ENCODE measurements at places on chromosomes 2 and 18.

- no peak for DNase-seq
These were observed 6.5 kb downstream of the PIAS2 start for GRCh38 chr18:46910856-46911255.

DNA sequence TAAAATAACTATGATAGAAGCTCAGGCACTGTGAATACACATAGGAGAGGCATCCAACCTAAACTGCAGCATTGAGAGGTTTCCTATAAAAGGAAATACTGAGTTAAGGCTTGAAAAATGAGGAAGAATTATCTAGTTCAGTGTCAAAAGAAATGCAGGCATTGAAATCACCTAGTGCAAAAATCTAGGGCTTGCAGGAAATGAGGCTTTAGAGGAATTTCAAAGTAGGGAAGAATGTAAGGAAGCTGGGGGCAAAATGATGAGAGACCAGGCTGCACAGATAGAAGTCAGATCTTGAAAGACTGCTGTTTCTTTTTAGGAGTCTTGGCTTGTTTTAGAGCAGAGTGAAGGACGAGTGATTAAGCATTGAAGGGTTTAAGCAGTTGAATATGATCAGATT is 28.1 kb upstream of the SCYGR2 start:
- no peak for DNase-seq

- no peak for DNase-seq
These were observed 26.9 kb upstream of the ALKAL2 start for GRCh38 chr2:314561-315336.

DNA sequence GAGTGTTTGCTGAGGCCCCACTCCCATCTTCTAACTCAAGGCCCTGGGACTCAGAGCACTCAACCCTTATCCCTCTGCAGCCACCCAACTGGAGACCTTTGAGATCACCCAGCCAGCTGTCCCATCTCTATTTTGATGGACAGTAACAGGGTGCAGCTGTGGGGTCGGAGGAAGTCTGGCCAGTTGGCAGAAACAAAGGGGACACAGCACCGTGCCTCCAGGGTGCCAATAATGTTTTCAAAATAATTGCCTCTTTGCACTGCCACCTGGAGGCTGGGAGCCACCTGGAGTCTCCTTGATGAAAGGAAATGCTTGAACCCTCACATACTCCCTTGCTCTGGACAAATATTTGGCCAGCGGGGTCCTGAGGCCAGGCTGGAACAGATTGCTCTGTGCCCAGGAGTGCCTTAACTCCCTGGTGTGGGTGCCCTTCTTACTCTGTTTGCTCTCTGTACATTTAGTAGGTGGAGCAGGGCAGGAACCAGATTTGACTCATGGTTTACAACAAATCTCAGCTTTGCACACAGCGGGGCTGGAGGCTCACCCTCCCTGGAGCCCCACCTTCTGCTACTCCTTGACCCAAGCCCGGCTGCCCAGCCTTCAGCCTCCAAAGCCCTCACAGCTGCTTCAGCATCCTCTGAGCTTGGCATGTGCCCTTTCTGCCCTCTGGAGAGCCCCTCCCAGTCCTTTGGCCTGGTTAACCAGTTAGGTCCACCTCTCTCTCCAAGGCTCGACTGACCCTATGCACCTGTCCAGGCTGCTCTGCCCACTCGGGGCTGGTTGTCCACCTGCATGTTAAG is 17.2 kb downstream of the MAL start:
- no peak for DNase-seq

DNA sequence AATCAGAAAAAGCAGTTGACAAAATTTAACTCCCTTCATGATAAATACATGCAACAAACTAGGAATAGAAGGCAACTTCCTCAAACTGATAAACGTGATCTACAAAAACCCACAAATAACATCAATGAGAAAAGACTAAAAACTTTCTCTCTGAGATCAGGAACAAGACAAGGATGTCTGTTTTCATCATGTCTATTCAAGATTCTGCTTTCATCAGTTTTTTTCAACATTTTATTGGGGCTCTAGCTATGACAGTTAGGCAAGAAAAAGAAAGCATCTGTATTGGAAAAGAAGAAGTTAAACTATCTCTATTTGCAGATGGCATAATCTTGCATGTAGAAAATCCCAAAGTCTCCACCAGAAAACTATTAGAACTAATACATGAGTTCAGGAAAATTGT is 12.3 kb upstream of the CHST10 start:
- DNase-seq, result no peak

DNA sequence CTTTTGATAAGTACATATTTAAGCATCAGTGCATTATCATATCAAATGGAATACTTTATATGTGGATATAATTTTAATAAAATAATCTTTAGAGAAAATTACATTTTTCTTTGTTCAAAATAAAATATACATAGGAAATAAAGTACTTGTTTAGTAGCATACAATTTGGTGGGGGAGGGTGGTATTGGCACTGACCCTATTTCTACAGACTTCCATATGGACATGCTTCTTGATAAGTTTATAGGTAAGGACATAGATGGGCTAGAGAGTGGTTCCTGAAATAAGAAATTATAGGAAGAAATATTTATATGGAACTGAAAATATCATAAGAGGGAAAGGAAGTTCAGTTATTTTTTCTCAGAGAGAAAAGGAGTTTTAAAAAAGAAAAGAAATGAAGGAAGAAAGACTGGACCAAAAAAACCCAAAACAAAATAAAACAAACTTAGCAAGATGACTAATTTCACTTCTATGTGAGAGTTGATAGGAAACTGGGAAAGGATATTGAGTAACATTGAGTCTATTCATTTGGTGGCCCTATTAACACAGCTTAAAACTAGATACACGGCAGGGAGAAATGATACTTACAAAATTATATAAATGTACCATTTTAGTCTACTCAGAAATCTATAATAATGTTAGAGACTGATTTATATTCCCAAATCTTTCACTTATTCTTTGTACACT is 505.9 kb downstream of the ERBB4 start:
- DNase-seq, result no peak

DNA sequence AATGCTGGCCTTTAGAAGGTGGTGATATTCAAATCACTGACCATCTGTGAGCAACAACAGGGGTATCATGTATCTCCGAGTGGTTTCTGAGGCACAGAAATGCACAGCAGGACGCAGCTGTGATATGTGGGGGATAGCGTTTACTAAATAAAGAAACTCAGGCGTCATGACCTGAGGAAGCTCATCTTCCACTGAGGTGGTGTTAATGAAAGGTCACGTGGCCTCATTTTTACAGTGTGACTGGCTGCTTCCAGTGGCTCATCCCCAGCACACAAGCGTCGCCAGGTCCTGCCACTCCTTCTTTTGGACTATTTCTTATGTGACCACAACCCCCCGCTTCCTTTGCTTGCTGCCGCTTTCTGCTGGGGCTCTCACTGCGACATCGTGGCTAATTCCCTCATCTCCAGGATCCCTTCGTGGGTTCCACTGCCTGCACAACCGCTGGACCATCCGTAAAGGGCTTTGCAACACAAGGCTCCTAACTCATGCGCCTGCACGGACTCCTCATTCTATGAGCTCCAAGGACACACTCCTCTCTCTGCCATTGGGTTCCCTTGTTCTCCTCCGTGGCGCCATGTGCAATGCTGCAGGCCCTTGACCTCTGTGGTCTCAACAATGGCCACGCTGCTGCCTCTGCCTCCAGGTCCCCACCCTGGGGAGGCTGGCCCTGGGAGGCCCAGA is 109.3 kb downstream of the MBP start:
- no peak for DNase-seq

- no peak for DNase-seq
These were observed 193.2 kb downstream of the CDH2 start for GRCh38 chr18:27983780-27984179.

GRCh38 chr18:10418836-10419235 is 35.6 kb upstream of the APCDD1 start:
- DNase-seq, result no peak

DNA sequence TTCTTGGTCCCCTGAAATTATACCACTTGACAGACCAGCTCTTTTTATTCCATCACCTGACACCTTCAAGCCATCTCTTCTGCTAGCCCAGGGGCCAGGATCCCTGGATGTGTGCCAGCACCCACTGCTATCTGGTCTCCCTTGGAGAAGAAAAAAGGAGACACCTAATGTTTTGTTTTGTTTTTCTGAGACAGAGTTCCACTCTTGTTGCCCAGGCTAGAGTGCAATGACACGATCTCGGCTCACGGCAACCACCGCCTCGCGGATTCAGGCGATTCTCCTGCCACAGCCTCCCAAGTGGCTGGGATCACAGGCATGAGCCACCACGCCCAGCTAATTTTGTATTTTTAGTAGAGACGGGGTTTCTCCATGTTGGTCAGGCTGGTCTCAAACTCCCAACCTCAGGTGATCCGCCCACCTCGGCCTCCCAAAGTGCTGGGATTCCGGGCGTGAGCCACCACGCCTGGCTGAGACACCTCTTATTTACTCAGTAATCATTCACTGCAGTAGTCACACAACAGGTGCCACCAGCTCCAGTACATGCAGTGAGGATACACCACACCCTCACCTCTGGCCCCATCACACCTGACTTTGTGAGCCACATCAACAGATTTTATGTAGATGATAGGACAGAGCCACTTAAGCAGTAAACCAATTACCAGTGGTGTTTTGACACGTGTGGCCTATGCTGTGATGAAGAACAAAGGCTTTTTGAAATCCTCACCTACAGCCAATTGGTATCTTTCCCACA is 42.8 kb upstream of the PCBP1 start:
- no peak for DNase-seq

DNA sequence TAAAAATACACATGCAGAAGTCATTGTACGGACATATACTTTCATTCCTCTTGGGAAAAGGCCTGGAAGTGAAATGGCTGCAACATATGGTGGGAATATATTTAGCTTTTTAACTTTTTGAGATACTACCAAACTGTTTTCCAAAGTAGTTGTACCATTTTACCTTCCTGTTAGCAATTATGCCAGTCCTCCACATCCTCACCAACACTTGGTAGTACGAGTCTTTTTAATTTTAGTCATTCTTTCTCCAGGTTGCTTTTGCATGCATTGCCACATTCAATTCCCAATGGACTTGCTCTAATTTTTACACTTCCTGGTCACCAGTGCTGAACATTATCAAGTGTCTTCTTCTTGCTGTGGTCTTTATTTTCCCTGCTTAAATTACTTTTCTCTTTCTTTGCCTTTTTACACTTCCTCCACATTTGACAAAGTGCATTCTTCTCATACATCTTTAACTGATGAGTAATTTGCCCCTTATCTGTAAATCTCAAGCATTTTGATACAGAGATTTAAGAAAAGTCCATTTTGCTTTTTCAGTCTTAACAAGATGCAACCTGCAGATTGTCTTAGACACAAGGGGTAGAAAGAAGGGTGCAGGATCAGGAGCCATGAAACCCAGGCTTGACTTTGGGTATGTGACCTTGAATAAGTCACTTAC is 14.5 kb downstream of the VIT start:
- DNase-seq, result no peak

DNA sequence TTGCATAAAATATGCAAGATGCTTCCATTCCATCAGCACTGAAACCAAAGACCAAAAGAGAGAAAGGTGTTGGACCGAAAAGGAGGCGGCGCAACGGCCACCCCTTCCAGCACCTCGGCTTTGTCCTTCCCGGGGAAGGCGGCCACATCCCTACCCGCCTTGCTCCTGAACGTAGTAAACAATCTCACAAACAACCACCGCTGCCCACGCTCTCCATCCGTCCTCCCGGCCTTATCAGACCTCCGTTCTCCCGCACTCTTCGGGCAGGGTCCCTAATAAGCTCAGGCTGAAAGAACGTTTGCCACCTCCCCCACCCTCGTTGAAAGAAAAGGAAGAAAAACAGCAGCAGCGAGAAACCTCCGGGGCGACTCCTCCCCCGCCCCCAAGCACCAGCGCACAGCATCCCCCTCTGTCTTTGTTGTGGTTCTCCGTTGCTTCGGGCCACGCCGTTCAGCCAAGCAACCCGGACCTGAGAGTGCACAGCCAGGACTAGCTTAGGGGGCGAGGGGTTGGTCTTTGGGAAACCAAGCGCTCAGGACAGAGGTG is 4.4 kb downstream of the EVX2 start:
- no peak for DNase-seq

GRCh38 chr2:164913640-164914350 is 41.5 kb downstream of the SLC38A11 start:
- DNase-seq, result no peak

GRCh38 chr2:98825020-98825350 is 94.1 kb upstream of the MGAT4A start:
- DNase-seq, result no peak

- no peak for DNase-seq
These were observed 2.2 kb downstream of the ABI2 start for GRCh38 chr2:203330434-203330833.

DNA sequence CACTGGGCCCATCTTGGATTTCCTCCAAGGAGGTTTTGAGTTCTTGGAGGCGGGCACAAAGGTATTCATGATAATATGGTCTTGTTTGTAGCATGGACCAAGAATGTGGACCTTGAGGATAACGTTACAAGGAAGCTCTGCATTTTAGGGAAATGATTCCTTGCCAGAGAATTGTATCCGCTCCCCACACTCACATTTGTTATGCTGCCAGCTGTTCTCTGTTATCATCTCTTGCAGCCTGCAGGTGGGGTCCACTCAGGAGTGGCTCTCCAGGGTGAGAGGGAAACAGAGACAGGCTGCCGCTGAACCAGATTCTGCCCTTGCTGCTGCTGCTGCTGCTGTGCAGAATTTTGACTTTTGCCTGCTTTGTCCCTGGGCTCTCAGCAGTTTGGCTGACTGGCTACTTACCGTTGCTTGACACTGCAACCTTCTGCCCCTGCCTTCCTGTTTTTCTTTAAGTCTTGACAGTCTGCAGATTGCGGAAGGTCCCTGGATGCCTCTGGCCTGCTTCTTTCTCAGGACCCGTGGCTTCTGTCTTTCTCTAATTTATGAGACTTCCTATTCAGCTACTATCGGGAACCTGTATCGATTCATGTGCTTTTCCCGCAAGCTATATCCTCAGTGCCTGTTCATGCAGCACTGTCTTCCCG is 122.3 kb upstream of the DOCK10 start:
- no peak for DNase-seq

GRCh38 chr2:231050018-231050901 is 6.4 kb upstream of the PSMD1 start:
- DNase-seq, result no peak

DNA sequence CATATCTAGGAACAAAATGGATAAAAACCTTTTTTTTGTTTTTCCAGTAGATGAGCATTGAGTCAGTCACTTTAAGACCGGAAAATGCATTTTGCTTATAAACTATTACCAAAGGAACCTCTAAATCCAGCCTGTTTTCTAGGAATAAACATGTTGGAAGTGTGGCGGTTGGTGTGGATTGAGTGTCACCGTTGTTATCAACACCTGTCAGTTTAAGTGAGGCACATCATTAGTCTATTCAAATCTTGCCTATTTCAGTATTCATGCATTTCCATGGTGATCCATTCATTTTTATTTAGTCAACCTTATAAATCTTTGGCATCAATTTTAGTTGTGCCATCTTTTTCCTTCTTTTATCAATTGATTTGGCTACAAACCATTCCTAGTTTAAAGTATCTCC is 3.3 kb downstream of the KLHL29 start:
- DNase-seq, result no peak

Data from activated T-helper 9 cell treated with anti-CD3 and anti-CD28 coated beads, Interleukin-2, amount 50 U/mL, for 16 hours (primary cell).